Activated T-cell treated with anti-CD3 and anti-CD28 coated beads, Interleukin-2, amount 50 U/mL, for 24 hours (primary cell): ENCODE measurements at places on chromosomes 2 and 18.

DNA sequence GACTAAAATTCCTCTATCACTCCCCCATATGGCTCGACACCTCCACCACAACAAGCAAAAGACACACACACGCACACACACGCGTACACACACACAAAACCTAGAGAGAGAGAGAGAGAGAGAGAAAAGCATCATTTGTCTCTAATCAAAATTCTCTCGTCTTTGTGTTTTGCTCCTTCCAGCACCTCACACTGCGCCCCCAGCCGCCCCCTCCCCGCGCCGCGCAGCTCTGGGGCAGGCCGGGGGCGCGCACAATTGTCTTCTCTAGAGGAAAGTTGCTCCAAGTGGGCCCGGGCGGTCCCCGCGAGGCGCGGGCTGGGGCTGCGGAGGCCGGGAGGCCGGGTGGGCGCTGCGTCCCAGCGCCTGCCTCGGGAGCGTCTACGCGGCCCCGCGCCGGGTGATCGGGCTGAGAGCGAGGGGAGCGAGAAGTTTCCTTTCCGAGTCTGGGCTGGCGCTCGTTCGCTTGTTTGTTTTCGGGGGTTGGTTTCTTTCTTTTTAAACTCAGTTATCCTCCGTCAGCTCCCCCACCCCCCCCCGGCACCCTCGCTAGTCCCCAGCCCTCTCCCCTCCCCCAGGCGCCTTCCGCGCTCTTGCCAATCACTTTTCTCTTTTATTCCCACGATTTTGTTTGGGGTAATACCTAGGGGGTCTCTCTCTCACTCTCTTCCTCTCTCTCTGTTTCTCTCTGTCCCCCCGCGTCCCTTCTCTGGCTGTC is 4.1 kb downstream of the ZEB2 start:
- peaks cover 9% of the 10 kb centered on the region for H3K36me3 ChIP-seq
- H3K4me1 ChIP-seq: peaks cover 34% of the 10 kb centered on the region
- peak overlapping the region; percentile 79 for H3K4me3 ChIP-seq
- peak; percentile 67 for DNase-seq
- H3K27ac ChIP-seq: peak overlapping the region; percentile 86

- H3K27ac ChIP-seq: no peak overlapping the region
- peaks cover 39% of the 10 kb centered on the region for H3K4me1 ChIP-seq
- no peaks in the 10 kb centered on the region for H3K27me3 ChIP-seq
These were observed 40.2 kb downstream of the NIFK start for GRCh38 chr2:121696410-121696930.

DNA sequence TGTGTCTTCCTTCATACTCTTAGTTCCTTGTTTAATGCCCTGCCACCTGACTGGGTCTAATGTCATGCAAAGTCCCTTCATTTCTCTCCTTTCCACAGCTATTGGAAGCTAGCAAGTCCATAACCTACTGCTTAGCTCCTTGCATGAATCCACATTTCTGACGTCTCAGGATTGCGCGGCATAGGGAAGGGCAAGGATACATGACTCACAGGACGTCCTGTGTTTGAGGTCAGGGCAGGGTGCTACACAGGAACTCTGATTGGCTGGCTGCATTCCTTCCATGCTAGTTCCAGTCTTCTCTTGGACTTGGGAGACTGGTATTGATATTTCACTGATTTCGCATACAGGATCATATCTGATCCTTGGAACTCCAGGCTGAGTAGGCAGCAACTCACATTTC is 137.9 kb downstream of the CDH2 start:
- DNase-seq: no peak
- no peaks in the 10 kb centered on the region for H3K4me1 ChIP-seq
- H3K4me3 ChIP-seq: no peak overlapping the region
- H3K27me3 ChIP-seq: no peaks in the 10 kb centered on the region

- no peak for DNase-seq
- H3K36me3 ChIP-seq: no peaks in the 10 kb centered on the region
- no peaks in the 10 kb centered on the region for H3K27me3 ChIP-seq
- no peaks in the 10 kb centered on the region for H3K4me1 ChIP-seq
- no peak overlapping the region for H3K4me3 ChIP-seq
- no peak overlapping the region for H3K27ac ChIP-seq
These were observed 1355.1 kb upstream of the ZEB2 start for GRCh38 chr2:145875016-145875415.

DNA sequence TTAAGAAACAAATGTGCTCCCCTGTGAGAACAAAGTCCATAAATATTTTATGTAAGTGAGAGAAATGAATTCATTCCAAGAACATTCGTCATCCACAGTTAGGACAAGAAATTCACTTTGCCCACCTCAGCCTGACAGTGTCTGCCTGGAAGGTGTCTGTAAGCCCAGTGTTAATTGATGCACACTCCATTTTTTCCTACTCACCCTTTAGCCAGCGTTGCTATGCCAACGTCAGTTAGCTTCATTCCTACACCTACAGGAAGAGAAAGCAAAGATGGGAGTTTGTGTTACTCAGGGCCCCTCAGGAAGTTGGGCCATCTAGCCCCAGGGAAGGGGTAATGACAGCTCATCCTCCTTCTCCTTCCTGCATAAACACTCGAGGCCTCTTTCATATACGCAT is 131.0 kb downstream of the ALPK2 start:
- H3K4me3 ChIP-seq: no peak overlapping the region
- DNase-seq: no peak
- no peaks in the 10 kb centered on the region for H3K36me3 ChIP-seq
- no peak overlapping the region for H3K27ac ChIP-seq

GRCh38 chr18:13217466-13217961 is 1.0 kb upstream of the LDLRAD4 start:
- peaks cover 39% of the 10 kb centered on the region for H3K27me3 ChIP-seq
- H3K27ac ChIP-seq: no peak overlapping the region
- peak overlapping the region; percentile 35 for H3K4me3 ChIP-seq
- peak; percentile 77 for DNase-seq
- H3K4me1 ChIP-seq: peaks cover 38% of the 10 kb centered on the region

DNA sequence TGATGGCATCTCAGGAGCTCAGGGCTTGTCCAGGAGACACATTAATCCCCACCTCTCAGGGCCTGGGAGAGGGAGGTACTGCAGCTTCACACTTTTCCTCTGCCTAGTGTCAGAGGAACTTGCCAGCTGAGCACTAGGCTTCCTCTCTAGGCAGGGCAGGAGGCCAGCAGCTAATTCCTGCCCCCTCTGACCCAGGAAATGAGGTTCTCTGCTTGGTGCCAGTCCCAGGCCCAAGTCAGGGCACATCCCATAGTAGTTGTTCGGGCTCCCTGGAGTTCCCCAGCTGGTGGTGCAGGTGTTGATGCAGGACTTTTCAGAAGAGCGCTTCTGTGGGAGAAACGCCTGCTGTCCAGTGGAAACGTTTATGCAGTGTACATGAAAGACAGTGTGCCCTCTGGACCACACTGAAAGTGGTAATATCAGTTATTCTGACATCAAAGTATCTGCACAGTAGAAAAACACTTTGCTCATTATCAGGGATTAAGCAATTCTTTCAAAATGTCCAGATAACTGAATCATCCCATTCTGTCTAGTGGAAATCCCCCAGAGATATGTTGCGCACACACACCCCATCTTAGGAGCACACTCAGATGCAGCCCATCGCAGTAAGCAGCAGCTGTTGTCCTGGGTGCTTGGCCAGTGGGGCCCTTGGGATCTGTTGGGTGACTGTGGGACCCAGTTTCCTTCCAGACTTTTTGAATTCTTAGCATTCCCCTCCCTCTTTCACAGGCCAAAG is 17.8 kb upstream of the SCLY start:
- H3K4me3 ChIP-seq: no peak overlapping the region
- H3K27ac ChIP-seq: peak overlapping the region; percentile 59
- H3K27me3 ChIP-seq: no peaks in the 10 kb centered on the region
- peaks cover 91% of the 10 kb centered on the region for H3K36me3 ChIP-seq
- H3K4me1 ChIP-seq: no peaks in the 10 kb centered on the region

DNA sequence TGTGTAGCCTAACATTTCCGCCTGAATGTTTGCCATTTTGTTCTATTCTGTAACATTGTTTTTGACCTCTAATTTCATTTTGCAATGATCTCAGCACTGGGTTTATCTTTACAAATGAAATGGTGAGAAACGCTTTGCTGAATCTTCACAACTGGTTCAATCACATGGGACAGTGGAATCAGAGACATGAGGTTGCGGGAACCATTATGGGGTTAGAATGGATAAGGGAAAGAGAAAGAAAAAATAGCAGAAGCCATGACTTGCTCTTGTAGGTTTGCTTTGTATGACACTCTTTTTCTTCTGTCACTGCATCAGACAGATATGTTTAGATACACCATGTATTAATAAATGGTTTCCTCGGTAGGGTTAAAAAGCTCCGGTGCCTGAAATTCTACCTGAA is 114.3 kb upstream of the PELI1 start:
- H3K4me1 ChIP-seq: peaks cover 8% of the 10 kb centered on the region
- no peaks in the 10 kb centered on the region for H3K27me3 ChIP-seq
- H3K36me3 ChIP-seq: no peaks in the 10 kb centered on the region

DNA sequence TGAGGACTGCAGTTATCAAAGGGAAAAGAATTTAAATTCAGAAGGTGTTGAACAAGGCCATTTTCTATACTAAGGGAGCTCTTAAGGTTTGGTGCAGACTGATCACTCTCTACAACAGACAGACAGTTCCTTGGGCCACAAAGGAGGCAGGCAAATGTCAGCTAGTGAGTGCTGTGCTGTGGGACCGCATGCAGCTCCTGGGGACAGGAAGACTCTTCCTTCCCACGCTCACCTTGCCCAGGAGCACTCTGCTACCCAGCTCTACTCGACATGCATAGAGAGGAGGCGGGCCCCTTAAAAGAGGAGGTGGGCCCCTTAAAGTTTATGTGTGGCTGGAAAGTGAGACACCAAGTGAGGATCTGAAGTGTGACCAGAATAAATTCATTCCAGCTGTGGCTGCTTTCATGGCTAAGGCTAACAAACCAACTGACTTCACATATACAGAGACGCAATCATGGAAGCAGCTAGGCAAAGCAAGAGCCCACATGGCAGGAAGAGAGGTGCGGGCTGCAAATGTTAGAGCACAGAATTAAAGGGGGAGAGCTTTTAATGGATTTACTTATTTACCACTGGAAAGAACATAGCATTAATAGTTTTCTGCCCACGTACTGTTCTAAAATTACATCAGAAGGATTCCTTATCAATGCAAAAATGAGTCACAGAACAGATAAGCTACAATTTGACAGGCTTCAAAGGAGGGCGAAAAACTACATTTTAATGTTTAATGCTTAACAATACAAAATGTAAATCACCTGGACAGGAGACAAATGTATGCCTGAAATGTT is 101.4 kb upstream of the RNU4ATAC start:
- no peaks in the 10 kb centered on the region for H3K27me3 ChIP-seq
- no peak overlapping the region for H3K4me3 ChIP-seq
- H3K27ac ChIP-seq: peak overlapping the region; percentile 44
- no peak for DNase-seq
- peaks cover 74% of the 10 kb centered on the region for H3K36me3 ChIP-seq

- no peak overlapping the region for H3K27ac ChIP-seq
- no peak for DNase-seq
- H3K27me3 ChIP-seq: no peaks in the 10 kb centered on the region
- H3K4me3 ChIP-seq: no peak overlapping the region
- no peaks in the 10 kb centered on the region for H3K4me1 ChIP-seq
- H3K36me3 ChIP-seq: peaks cover 19% of the 10 kb centered on the region
These were observed 11.7 kb upstream of the GORASP2 start for GRCh38 chr2:170917219-170917913.

- H3K27me3 ChIP-seq: no peaks in the 10 kb centered on the region
- H3K4me3 ChIP-seq: no peak overlapping the region
- no peak for DNase-seq
- H3K27ac ChIP-seq: no peak overlapping the region
These were observed 30.8 kb downstream of the WDFY1 start for GRCh38 chr2:223914324-223914723.

GRCh38 chr2:67145851-67146250 is 251.3 kb upstream of the ETAA1 start:
- H3K36me3 ChIP-seq: no peaks in the 10 kb centered on the region
- no peak for DNase-seq
- H3K4me1 ChIP-seq: no peaks in the 10 kb centered on the region
- no peak overlapping the region for H3K4me3 ChIP-seq

GRCh38 chr2:104858006-104858978 is 4.4 kb downstream of the POU3F3 start:
- DNase-seq: no peak
- no peak overlapping the region for H3K4me3 ChIP-seq
- H3K36me3 ChIP-seq: no peaks in the 10 kb centered on the region
- H3K27ac ChIP-seq: no peak overlapping the region
- peaks cover 28% of the 10 kb centered on the region for H3K4me1 ChIP-seq
- H3K27me3 ChIP-seq: peaks cover 78% of the 10 kb centered on the region

GRCh38 chr18:10526561-10526949 is 728 bp downstream of the NAPG start:
- peaks cover 3% of the 10 kb centered on the region for H3K27me3 ChIP-seq
- H3K4me1 ChIP-seq: peaks cover 57% of the 10 kb centered on the region
- peak overlapping the region; percentile 92 for H3K27ac ChIP-seq
- H3K4me3 ChIP-seq: peak overlapping the region; percentile 95

DNA sequence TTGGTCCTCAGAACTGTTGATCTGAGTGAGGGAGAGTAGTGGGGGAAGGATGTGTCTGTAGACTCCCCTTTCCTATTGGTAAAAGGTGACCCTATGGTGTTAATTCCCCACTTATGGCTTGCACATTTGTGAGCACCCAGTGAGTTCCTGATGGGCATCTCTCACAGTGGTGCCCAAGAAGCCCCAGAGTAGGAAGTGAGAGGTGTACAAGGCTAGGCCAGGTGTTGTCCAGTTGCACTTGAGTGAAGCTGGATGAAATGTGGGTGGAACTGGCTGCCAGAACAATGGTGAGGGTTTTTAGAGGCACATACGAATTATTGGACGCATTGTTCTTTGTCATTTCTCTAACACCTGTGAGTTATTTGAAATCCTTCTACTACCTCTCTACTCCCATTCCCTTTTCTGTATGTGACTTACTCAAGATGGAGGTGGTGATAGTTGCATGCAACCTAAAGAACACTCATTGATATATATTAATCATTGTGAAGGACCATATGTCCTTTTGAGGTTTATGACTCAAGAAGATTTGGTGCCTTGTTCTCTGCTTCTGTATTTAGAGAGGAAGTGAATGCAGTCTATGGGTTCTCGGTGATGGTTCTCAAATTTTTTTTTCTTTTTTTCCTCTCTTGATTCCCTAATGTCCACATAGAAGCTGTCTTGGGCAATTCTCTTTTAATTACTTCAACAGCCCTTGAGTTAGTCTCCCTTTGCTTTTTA is 162.7 kb downstream of the FSHR start:
- no peak overlapping the region for H3K27ac ChIP-seq
- no peaks in the 10 kb centered on the region for H3K36me3 ChIP-seq
- no peaks in the 10 kb centered on the region for H3K27me3 ChIP-seq
- no peak for DNase-seq
- H3K4me1 ChIP-seq: no peaks in the 10 kb centered on the region

DNA sequence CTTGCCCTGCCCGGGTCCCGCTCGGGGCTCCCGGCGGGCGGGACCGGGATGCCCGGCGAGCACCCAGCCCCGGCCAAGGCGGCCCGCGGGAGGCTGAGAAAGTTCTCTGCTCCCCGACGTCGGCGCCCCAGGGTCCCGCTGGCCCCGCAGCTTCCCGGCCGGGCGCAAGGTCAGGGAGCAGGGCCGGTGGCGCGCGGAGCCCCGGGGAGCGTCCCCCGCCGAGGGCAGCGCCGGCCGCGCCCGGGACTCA is 331 bp downstream of the SERPINE2 start:
- H3K27ac ChIP-seq: no peak overlapping the region
- H3K4me1 ChIP-seq: peaks cover 30% of the 10 kb centered on the region
- DNase-seq: no peak
- peaks cover 2% of the 10 kb centered on the region for H3K36me3 ChIP-seq
- H3K27me3 ChIP-seq: peaks cover 61% of the 10 kb centered on the region
